Stimulated activated CD4-positive, alpha-beta T cell treated with anti-CD3 and anti-CD28 coated beads, Interleukin-4, amount 100 ng/mL, for 48 hours (primary cell): ENCODE measurements at places on chromosomes 6 and 20.
A peak's percentile ranks its signal among the peaks of the same experiment; 100 is the strongest.

DNA sequence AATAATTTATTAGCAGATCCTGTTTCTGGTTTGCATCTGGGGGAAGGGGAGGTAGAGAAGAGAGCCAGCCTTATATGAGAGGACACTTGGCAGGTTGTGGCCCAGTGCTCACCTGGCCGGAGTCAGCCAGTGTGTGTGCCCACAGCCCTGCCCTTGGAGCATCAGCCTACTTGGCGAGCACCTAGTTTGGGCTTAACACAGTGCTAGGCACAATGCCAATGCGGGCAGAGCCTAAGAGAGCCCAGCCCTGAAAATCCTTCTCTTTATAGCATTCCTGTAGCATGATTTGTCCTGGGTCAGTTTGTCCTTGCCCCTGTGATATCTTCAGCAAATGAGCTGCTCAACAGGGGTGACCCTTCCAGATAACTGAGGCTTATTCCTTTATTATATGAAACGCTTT lies 73.0 kb downstream of the SLX4IP start:
- no peak for DNase-seq

DNA sequence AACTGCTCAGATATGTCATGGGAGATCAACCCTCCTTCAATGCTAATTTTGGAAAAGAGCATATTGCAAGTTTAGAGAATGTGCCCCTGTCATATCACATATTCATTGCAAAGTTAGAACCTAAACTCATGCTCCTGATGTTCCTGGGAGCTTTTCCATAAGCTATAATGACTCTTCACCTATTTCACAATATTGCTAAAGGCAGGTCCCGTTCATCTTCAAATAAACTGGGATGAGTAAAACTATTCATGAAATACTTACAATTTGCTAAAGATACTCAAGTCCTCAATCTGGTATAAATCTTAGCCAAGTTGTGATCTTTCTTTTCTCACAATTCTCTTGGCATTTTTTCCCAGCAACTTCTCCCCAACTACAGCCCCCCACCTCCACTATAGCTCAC lies 121.7 kb upstream of the TNFAIP3 start:
- DNase-seq = no peak

DNA sequence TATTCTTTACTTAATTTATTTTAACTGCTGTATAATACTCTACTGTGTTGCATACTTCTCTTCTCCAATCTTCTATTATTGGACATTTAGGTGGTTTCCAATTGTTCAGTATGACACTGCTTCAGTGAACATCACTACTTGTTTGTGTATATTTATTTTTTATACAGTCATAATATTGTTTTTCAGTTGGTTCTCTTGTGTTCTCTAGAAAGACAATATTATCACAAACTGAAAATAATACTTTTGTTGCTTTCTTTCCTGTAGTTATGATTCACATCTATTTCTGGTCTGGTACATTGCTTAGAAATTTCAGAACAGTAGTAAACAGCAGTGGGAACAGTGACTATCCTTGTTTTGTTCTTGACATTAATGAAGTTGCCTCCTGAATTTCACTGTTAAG lies 62.8 kb upstream of the GTSF1L start:
- no peak for DNase-seq

GRCh38 chr6:35318196-35319171 lies 20.9 kb downstream of the DEF6 start:
- DNase-seq = no peak

DNA sequence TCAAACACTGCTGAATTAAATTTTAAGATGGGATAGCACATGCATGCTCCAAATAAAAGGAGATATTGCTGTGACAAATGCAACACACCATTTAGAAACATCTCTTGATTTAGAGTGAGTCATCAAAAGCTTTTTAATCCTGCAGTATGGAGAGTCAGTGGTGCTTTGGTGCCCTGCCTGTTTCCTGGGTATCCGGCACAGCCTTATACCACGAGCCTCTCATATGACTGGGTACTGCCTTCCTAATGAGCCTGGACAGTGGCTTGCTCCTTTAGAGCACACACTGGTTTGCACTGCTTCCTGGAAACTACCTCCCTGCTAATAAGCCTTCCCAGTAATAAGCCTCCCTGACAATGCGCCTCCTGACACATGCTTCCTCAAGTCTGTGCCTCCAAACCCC lies 65.3 kb upstream of the KCNK16 start:
- DNase-seq = no peak

DNA sequence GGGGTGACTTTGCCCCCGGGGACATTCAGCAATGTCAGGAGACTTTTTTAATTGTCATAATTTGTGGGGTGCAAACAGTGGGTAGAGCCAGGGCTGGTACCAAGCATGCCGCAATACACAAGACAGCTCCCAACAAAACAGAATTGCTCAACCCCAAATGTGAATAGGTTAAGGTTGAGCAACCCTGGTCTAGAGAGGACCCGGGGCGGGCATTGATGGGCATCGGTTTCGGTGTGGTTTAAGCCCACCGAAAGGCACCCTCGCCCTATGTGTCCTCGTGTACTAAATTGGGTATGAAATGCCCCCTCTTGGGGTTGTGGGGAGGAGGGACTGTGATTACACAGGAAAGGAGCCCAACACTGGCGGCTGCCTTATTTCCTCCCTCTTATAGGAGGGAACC lies 36.0 kb downstream of the KIAA1755 start:
- DNase-seq = no peak

DNA sequence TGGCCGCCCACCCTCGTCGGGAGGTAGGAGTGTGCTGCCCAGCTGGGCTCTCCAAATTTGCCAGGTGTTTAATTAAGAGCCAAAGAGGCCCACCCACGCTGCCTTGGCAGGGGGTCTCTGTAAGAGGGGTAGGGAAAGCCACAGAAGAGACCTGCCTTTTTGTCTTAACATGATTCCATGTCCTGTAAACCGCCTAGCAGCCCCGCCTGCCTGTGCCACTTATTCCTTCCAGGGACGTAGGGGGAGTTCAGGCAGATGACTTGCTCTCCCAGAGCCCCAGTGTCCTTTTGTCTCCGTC lies 2.1 kb downstream of the FAM210B start:
- no peak for DNase-seq

GRCh38 chr20:25257130-25257529 lies 9.2 kb downstream of the PYGB start:
- DNase-seq = no peak

- DNase-seq = no peak
These were observed 577.4 kb downstream of the HTR1B start for GRCh38 chr6:76885861-76886301.

DNA sequence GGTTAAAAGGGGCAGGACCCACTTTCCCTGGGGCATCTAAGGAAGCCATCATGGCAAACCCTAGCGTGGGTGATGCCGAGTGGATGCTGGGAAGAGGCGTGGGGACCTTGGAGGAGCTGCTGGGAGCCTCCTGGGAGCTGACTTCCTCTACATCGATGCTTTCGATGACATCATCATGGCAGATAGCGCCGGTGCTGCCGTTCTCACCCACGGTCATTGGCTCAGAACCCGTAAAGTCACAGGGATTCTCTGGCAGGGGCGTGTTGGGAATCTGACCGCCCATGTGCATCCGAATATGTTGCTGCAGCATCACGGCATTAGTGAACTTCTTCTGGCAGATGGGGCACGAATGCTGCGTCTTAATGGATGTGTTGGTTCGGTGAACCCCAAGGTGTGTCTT lies 12.1 kb downstream of the SALL4 start:
- DNase-seq = no peak

DNA sequence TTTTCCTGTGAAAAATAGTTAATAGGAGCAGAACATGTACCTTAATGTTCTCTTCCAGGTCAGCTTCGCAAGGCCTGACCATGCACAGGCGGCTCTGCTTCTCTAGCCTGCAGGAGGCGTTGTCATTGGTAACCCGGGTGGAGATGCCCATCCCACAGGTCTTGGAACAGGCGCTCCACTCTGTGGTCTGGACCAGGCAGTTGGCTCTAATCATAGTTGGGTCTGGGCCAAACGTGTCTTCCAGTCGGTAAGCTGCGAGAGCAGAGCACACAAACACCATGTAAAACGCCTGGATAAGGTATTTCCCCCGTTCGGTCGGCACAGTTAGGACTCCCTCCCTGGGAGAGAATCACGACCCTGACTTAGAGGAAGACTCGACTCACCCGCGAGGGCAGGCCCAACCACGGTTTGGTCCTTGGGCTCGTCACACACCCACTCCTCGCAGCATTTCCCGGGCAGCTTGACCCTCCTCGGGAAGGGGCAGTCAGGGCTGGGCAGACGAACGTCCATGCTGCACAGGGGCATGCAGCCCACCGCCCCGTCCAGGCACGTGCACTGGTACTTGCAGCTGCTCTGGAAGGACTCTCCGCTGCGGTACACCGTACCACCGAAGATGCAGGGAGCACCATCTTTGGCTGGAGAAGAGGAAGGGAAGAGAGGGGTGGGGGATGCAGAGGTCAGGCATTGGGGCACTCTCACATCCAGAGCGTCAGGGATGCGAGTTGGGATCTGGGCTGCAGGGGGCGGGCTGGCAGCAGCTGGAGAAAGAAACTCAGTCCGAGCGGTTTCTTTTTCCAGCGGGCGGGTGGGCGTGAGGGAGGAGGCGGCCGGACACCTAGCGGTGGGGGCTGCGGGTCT lies 1.0 kb downstream of the CCN2 start:
- peak; percentile 4 for DNase-seq

GRCh38 chr6:72553531-72554511 lies 68.0 kb upstream of the KCNQ5 start:
- no peak for DNase-seq

GRCh38 chr6:29633534-29633905 lies 537 bp upstream of the GABBR1 start:
- no peak for DNase-seq

GRCh38 chr20:38927902-38928578 lies 1.8 kb downstream of the FAM83D start:
- no peak for DNase-seq

- DNase-seq = no peak
These were observed 38.0 kb downstream of the TSHZ2 start for GRCh38 chr20:53009979-53010735.

GRCh38 chr20:43389839-43390626 lies 67.7 kb upstream of the SRSF6 start:
- no peak for DNase-seq

DNA sequence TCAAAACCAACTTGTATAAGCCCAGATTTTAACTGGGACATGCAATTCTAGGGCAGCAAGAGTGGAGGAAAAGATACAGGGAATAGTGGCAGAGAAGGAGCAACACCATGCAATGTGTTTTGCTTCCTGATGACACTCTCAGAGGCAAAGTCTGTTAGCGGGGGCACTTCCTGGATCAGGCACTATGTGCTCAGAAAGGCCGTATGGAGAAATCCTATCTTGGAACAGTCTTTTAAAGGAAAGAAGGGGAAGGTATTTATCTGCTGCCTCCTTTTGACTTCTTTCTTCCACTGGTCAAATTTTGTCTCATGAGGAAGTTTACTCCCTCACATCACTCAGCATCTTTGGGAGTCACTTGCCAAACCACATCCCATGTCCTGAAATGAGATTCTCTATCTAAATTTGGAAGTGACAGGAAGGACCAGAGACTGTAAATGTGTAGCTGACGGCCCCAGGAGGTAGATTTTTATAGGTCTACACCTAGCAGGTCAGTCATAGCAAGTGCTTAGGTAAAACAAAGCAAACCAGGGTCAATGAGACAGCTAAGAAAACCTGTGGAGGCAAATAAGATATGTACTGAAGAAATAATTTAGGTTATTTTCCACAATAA lies 91.7 kb upstream of the ELOVL5 start:
- no peak for DNase-seq

GRCh38 chr20:33005908-33006775 lies 1.4 kb upstream of the BPIFB2 start:
- no peak for DNase-seq

- no peak for DNase-seq
These were observed 155.2 kb upstream of the INSM1 start for GRCh38 chr20:20212675-20213096.
